ENCODE measurements at places on chromosomes 5 and 9.

DNA sequence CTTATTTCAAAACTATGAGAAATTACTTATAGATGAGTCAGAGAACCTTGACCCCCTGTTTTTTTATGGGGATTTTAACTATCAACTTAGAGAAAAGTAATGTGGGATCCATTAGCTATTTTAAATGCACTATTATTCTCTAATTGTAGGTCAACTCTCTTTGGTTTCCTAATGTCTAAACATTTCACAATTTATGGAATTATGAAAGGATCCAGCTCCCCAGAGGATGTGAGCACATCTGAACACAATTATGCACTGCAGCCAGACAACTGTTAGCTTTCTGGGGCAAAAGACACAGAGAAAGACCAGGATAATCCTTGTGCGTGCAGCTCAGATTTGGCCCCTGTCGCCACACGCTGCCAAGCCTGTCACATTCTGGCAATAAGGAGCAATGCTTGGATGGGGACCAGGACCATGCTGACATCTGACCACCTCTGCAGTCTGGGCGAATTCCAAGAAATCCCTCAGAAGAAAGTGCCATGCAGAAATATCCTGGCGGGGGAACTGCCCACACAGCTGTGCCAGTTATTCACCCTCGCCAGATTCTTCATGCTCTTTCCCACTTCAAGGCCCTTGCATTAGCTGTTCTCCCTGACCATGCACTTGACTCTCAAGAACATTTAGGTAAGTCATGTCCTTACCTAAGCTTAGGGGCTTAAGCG is 22.2 kb upstream of the CMBL start:
- no peak for DNase-seq

DNA sequence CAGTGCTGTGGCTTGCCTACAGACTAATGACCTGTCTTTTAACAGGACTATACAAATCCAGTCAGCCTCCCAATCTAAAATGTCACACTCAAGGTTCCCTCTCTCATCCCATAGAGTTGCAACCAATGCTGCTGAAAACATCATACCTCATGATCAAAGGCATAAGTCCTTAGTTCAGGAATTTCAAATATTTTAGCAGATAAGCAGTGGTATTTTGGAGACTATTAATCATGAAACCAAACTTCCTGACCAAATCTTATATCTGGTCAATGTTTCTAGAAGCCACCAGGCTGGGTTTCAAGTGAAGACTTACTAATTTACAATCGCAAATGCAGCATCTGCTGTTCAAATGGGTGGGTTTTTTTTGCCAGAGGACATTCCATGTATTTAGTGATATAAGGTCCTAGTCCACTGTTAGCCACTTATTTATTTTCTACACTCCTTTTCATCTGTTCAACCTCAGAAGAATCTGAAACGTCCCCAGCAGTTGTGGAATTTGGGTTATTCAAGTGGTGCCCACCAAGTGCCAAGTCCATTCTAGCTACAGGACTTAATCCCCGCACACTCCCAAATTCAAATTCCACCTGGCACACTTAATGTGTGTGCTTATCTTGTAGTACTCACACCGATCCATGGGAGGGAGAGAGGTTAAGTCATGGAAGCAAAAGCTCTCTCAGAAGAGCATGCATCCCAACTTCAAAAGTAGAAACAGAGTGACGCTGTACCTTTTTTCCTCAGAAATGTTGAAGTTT is 5.8 kb downstream of the TAS2R1 start:
- no peak for DNase-seq

DNA sequence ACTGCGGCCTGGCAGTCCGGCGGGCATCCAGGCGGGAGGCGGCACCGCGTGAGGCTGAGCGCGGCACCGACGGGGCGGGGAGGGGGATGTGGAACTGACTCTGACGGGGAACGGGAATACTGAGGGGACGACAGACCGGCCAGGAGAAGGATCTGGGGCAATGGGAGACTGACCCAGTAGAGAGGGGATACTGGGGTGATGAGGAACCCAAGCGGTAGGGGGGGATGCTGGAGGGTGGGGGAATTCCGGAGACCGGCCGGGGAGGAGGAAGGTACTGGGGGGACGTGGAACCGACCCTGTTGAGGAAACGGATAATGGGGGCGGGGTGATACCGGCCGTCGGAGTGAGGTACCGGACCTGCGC is 423 bp downstream of the IPPK start:
- no peak for DNase-seq

DNA sequence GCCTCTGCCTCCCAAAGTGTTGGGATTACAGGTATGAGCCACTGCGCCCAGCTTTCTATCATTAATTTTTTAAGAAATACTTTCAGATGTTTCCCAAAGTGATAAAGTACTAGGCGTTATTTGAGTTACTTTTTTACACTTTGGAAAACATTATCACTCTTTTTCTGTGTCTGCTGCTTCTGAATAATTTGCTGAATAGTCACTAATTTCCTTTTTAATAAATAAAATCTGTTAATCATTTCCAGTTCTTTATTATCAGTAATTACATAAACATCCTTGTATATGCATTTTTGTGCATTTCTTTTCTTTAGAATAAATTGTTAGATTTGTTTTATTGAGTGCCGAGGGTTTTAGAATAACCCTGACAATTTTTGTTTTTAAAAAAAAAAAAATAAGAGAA is 48.6 kb downstream of the UHRF2 start:
- DNase-seq: no peak

- no peak for DNase-seq
These were observed 256.7 kb downstream of the CDH12 start for GRCh38 chr5:22596404-22596970.

GRCh38 chr5:1204693-1205242 is 3.4 kb downstream of the SLC6A19 start:
- DNase-seq: no peak

Data from NCI-H187 (cell line).